Chondrocyte (in vitro differentiated cells): ENCODE measurements at places on chromosomes 4 and X.
A peak's percentile ranks its signal among the peaks of the same experiment; 100 is the strongest.

GRCh38 chr4:177117256-177117655 lies 192.4 kb upstream of the NEIL3 start:
- no peak for DNase-seq

- DNase-seq, result no peak
These were observed 592.4 kb downstream of the GLUD2 start for GRCh38 chrX:121639781-121640180.

DNA sequence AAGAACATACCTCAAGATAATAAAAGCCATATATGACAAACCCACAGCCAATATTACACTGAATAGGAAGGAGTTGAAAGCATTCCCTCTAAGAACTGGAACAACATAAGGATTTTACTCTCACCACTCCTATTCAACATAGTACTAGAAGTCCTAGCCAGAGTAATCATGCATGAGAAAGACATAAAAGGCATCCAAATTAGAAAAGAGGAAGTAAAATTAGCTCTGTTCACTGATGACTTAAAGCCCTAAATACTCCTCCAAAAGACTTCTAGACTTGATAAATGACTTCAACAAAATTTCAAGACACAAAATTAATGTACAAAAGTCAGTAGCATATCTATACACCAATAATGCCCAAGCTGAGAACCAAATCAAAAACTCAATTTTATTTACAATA lies 235.7 kb downstream of the NKX6-1 start:
- no peak for DNase-seq

GRCh38 chrX:63889001-63889400 lies 104.0 kb upstream of the ARHGEF9 start:
- no peak for DNase-seq

GRCh38 chr4:186621959-186622553 lies 66.7 kb upstream of the MTNR1A start:
- DNase-seq, result no peak

DNA sequence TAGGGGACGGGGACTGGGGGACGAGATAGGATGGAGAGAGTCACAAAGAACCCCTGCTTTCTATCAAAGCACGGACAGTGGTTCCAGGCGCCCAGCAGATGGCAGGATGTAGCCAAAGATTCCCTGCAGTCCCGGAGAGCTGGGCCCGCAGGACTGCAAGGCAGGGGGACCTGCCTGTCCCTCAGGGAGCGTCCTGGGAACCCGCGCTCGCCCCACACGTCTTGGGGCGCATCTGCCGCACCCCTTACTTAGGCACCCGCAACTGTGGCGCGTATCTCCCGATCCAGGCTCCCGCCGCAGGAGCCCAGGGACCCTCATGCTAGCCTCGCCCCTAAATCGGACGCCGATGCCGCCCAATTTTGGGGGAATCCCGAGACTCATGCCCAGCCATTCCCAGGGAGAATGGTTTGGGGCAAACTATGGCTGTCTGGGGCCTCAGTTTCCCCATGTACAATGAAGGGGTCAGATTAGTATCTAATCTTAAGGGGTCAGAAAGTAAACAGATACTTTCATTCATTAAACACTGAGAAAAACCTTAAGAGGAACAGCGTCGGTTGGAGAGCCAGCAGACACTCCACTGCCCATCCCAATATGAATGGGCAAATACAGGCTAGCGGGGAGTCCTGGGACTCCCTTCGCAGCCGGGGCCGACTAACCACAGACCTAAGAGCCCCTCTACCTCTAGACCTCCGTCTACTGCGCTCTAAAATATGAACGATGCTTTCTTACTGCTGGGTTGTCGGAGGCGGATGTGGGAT lies 581 bp upstream of the STK32B start:
- DNase-seq, result peak; percentile 94

DNA sequence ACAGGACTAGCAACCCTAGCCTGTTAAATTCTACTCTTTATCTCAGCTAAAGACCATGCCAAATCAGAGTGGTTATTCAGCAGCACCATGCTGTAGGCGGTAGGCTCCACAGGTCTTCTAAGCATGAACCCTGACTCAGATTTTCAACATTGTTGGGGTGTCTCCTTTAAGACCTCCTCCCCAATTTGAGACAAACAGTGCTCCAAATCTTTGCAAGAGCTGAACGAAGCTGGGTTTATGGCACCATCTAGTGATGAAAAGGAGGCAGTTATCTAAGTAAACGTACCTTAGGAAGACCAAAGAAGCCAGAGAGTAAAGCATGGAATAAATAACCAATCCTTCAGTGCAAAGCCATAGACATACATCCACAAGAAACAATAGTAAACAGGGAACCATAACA lies 334.5 kb upstream of the SLC7A11 start:
- no peak for DNase-seq

DNA sequence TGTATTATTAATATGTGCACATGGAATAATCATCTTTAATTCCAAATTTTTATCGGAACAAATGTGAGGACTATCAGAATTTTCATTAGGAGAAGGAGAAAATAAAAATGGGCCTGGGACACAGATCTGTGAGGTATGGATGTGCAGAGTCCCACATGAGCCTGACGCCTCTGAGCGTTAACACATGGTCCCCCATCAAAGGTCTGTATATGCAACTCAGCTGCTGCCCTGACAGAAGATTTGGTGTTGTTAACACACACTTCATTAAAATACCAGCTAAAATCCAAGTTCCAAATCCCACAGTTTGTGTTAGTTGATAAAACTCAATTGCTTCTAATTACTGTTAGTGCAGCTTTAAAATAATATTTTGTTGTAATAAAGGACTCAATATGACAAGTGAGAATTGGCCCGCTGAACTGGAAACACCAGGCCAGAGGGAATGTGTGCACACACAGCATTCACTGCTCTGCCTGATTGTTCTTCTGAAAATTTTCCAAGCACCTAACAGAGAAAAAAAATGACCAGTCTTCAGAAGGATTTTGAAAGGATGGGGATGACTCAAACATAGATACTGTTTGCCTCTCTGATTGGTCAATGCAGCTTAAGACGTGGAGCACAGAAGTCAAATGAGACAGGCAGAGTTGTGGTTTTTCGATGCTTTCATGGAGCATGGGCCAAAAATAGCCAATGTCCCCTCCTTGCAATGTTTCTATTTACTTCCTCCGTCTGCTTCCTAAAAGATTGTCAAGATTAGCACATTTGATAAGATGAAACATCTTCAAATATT lies 266.6 kb downstream of the NKX6-1 start:
- no peak for DNase-seq

DNA sequence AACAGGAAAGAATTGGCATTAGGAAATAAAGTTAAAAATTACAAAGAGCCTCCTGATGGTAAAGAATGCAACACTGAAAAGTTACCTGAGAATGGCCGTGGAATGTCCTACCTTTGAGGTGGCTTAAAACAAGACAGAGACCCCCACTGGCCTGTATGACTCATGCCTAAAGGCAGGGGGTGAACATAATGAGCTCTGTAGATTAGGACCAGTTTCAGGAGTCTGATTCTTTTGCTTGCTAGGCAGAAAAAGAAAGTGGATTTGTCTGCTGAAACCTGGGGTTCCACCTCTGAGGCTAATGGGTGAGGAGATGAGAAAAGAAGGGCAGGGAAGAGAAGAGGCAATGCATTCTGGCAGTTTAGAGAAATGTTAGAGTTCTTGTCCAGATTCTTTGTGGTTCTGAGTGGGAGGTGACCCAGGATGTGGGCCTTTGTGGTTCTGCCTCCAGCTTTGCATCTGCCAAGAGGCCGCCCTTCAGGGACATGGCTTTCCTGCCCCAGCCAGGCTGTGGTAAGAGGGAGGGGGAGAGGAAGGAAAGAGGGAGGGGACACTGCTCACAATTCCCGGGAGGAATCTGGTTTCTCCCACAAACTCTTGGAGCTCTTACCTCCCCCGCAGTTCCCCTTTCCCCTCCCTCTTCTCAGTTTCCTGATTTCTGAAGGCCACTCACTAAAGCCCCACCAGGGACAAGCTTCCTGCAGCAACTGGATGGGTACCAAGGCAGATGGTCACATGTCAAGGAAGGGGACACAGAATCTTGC lies 109.6 kb downstream of the EFNB1 start:
- DNase-seq, result no peak

DNA sequence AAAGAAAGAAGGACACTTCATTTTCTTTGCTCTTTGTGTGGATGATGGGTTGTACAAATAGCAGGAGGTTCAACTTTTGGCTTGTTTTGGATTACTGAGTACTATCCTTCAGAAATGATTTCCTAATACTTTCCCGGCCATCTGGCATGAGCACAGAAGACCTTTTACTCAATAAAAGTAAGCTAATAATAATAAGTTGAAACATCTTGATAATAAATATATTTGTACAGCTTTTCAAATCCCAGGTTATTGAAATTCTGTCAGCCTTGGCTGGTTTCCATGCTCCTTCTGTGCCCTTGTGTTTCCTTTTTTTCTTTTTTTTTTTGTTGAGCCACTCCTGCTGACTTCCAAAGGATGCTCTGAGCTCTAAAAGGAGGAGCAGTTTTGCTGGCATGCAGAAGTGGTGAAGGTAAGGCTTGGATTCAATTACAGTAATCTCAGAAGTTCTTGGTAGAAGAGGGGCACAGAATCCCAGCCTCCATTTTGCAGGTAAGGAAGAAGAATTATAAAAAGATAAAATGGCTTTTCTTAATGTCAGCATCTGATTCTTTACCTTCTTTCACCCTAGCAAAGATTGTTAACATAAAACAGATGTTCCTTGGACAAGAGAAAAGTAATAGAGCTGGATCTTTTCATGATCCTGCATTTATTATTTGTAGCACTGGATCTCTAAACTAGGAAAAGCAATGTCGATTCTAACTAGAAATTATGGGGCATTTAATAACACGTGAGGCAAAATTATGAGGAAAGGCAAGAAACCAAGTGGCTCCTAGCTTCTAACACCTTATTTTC lies 31.9 kb downstream of the REPS2 start:
- DNase-seq, result no peak

GRCh38 chr4:102878901-102879300 lies 10.1 kb downstream of the CISD2 start:
- no peak for DNase-seq

- no peak for DNase-seq
These were observed 6.3 kb downstream of the SSR4 start for GRCh38 chrX:153800746-153801145.

DNA sequence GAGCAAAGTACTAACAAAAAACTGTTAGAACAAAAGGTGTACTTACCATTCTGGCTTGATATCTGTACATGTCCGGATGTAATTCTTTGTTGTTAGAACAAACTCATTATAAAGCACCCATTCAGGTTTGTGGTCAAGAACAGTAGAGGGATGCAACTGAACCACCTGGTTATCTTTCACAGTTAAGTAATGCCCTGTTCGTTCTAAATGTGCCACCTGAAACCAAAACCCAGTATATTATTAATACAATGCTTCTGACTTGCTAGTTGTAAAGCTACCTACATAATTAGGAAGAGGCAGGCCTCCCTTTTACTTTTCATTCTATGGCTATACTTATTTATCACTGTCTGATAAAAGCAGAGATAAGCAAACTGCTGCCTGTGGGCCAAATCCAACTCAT lies 54.8 kb downstream of the DHX15 start:
- no peak for DNase-seq

- DNase-seq, result no peak
These were observed 19.8 kb upstream of the GBA3 start for GRCh38 chr4:22672944-22673343.

GRCh38 chr4:82523179-82523578 lies 38.6 kb downstream of the TMEM150C start:
- no peak for DNase-seq

DNA sequence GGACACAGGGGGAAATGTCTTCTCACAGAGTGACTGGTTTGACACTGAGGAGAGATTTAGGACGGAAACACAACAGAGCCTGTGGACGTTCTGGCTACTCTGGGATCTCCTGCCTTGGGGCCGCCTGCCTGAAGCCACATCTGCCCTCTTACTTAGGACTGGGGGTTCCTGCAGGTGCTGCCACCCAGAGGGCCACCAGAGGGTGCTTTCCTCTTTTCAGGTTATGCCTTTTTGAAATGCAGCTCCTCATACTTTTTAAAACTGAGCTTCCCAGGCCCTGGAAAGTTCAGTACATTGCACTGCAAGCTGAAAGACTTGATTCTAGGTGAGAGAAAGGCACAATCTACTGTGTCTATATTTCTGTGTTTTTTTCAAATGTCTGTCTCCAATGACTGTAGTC lies 92.2 kb upstream of the PGRMC2 start:
- DNase-seq, result no peak

DNA sequence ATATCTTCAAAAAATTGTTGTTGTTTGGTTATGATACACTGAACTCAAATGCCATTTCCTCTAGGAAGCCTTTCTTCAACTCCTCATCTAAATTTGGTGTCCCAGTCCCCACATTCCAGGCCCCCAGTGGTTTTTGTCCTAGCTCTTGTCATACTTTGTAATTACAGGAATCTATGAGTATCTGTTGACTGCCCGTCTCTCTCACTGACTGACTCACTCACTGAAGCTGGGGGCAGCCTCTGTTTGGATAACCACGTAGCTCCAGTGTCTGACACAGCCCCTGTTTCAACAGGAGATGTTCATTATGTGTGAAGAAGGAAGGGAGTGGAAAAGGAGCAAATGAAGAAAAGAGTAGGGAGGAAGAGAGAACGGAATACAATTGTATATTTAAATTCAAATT lies 284.1 kb upstream of the TENM3 start:
- no peak for DNase-seq

GRCh38 chr4:41324861-41325260 lies 68.1 kb downstream of the UCHL1 start:
- DNase-seq, result no peak

GRCh38 chrX:39956803-39957394 lies 140.9 kb downstream of the BCOR start:
- DNase-seq, result no peak

GRCh38 chrX:53287493-53288138 lies 6.2 kb upstream of the IQSEC2 start:
- DNase-seq, result no peak

DNA sequence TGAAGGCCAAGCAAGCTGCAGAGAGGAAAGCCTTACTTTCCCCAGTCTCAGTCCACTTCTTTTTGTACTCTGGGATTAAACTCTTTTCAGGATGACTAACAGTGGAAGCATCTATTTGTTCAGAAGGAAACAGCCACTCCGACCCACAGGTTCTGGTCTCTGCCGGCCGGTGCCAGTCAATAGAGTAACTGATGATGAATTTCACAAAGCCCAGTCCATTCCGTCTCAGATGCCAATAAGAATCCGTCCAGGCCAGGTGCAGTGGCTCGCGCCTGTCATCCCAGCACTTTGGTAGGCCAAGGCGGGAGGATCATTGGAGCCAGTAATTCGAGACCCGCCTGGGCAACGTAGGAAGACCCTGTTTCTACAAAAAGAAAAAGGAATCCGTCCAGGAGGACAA lies 58.5 kb upstream of the HELT start:
- no peak for DNase-seq
